ENCODE measurements at places on chromosomes 16 and 17.

- DNase-seq: no peak
Measured at GRCh38 chr17:63753215-63753614, 11.6 kb upstream of the STRADA start.

DNA sequence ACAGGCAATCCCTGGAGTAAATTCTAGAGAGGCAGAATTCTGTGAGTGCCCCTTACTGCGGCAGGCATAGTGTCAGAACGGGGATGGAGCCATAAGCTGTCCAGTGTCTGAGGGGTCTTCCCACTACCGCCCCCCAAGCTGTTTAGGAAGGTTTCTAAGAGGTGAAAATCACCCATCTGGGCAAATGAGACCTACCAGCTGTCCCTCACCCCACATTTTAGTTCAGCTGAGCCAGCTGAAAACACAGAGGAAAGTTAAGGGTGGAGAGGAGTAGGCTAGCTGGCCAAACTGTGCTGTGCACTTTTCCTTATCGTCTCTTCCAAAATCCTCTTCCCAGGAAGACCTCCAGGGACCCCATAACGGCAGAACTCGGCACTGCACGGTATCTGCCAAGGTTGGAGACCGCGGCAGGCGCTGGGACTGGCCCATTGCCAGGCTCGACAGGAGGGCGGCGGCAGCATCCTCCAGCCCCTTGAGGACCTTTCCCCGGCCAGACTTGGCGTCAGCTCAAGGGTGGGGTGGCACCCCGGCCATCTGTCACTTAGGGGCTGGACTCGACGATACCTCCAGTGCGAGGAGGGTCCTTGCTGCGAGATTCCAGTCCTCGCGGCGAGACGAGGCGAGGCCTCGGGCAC is 955 bp downstream of the ACLY start:
- DNase-seq: peak; percentile 49

GRCh38 chr16:2152695-2153506 is 2.7 kb upstream of the TRAF7 start:
- DNase-seq: peak; percentile 52

GRCh38 chr17:60716766-60717165 is 39.1 kb downstream of the BCAS3 start:
- no peak for DNase-seq

GRCh38 chr17:19978805-19979211 is 1.2 kb upstream of the AKAP10 start:
- no peak for DNase-seq

- no peak for DNase-seq
Measured at GRCh38 chr17:1709971-1710806, at the start of gene TLCD2. TSS of gene TLCD2 (minus strand) at chr17:1710377. CDS start at chr17:1710242, 135 bp downstream.

DNA sequence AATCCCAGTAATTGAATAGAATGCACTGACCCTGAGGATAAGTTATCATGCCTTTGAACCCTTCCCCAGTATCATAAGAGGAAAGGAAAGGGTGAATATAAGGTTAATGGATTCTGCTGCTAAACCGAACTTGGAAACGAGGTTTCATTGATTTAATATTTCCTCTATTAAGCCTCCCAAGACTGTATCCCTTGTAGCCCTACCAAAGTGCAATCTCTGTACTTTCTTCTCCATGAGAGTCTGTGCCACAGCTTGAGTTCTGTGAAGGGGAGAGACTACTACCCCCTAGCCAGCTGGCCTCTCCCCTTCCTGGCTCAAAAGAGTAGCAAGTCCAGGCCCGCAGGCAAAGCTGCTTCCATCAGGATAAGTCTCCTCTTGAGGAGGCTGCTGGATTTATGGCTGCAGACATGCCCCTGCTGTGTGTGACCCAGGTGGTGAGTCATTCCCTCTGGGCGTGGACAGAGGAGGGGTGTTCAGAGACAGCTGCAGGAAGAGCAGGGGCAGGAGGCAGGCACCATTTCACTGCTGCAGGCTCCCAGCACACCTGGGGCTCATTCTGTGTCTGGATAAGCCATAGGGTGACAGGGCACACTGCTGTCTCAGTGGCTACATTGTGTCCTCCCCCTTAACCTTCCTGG is 58.4 kb downstream of the TOM1L2 start:
- DNase-seq: peak; percentile 29

DNA sequence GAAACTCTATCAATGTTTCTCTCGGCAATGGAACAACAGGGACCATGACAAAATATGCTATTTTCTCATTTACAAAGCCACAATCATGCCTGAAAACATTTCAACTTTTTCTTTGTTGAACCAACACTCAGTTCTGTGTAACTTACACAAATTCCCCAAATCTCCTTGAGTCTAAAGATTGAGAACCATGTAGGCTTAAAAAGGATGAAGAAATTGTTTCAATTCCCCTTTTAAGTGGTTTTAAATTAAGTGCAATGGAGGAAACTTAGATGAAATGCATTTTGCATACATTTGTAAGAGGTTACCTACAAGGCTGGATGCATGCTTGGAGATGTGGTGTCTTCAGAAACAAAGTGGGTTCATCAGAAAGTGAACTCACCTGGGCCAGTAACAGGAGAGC is 566.4 kb upstream of the CDH11 start:
- DNase-seq: no peak

DNA sequence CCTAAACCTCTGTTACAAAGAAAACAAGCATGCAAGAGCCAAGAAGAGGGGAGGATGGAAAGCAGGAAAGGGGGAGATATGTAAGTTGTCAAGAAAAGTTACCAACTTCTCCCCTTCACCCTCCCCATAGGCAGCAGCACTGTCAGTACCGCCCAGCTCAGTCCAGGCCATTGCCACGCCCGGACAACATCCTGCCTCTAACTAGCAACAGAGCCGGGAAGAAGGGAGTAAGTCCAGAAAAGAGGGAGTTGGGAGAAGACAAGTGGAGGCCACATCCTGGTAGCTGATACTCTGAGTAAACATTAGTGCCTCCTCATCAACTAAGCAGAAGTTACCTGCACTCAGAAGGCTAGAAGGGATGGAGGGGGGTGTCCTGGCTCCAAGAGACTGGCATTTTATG is 113.6 kb downstream of the SMG6 start:
- DNase-seq: no peak

DNA sequence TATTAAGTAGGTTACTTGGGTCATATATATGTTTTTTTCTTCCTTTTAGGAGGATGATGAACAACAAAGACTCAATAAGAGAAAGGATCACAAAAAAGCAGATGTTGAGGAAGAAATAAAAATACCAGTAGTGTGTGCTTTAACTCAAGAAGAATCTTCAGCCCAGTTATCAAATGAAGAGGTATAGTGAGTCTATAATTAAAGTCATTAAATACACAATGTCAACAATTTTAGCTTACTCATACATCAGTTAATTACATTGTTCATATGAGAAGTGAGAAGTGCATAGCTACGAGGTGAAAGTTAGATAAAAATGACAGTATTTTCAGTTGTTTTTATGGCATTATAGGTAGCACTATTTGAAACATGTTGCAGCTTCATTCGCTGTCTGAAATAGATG is 65.2 kb downstream of the NUP88 start:
- DNase-seq: no peak

GRCh38 chr17:12024327-12024726 is 3.6 kb downstream of the MAP2K4 start:
- DNase-seq: no peak

DNA sequence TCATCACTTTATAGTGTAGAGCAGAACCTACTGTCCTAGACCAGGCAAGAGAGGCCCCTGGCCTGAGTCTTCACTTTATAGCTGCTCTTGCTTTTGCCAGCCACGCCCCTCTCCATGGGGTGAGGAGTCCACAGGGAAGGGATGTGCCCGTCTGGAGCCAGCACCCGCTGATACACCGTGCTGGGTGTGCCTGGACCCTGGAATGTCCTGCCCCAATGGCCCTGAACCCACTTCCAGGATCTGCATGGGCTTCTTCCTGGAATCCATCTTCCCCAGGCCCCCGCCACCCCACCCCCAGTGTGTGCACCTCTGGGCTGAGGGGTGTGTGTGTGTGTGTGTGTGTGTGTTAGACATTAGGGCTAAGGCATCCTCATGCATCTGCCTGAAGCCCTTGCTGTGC is 44.9 kb downstream of the MEOX1 start:
- no peak for DNase-seq

DNA sequence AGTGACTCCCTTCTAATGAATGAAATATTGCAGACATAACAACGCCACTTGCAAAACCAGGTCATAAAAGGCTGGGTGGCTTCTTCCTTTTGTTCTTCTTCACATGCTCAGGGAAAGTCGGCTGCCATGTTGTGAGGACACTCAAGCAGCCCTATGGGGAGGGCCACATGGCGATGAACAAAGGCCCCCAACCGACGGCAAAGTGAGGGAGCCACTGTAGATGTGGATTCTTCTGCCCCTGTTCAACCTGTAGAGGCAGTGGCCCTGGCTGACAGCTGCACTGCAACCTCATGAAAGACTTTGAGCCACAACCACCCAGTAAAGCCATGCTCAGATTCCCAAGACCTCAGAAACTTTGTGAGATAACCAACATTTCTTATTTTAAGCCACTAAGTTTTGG is 203.5 kb upstream of the TNRC6C start:
- DNase-seq: no peak

- DNase-seq: peak; percentile 72
Measured at GRCh38 chr17:1490643-1491442, 1.6 kb downstream of the MYO1C start.

DNA sequence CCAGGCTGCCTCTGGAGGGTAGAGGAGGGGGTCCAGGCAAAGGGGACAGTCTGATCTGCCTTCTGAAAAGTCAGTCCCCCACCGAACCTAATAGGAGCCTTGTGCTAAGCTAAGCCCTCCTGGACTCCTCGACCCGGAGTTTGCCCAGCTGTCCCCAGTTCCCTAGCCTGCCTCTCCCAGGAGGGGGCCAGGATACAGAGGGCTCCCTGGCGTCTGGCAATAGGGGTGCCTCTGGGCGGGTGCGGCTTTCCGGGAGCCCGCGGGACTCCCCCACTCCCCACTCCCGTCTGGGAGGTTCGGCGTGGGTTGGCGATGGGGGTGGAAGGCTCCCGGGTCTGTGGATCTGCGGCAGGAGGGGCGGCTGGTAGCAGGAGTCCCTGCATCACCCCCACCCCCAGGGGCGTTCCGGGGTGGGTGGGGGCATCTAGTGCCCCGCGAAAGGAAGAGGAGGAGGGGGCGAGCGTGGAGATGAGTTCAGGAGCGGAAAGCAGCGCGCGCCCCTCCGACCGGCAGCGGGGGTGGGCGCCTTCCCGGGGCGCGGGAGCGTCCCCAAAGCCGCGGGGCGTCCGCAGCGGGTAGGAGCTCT is 1.2 kb downstream of the GSG1L start:
- DNase-seq: no peak

All from stimulated activated CD4-positive, alpha-beta T cell treated with anti-CD3 and anti-CD28 coated beads, Interleukin-4, amount 100 ng/mL, for 1 hour (primary cell).